ENCODE measurements at places on chromosomes 5 and 9.

DNA sequence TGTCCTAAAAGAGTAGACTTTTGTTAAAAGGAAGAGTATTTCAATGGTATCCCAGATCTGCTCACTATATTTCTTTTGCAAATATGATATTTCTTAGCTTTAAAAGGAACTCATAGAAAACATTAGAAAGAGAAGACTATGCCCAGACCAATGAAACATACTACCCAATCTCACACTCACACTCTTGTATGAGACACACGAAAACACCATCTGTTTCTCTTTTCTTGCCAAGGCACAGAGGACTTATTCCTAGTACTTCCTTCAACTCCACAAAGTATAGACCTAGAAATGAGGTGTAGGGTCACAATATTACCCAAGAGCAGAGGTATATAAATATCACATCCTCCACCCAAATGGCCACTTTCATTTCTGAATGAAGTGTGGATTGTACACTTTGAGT is 292.4 kb upstream of the ACO1 start:
- no peak for DNase-seq

DNA sequence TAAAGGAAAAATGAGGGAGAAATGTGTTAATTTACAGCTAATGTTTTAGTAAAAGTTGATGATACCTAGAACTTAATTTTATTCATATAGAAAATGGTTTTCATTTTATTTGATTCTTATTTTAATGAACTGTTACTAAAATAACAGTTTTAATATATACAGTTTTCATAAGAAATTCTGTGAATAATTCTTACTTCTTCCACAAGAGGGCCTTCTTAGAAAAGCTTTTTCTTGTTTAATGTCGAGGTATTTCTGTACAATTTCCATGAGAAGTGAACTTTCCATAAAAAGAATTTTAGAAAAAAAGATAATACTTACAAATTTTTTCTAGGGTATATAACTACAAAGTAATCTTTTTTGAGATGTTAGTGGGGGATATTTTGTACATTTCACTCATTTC is 73.9 kb downstream of the KLF9 start:
- DNase-seq: peak; percentile 15

GRCh38 chr9:136138566-136138965 is 19.9 kb upstream of the TMEM250 start:
- no peak for DNase-seq

DNA sequence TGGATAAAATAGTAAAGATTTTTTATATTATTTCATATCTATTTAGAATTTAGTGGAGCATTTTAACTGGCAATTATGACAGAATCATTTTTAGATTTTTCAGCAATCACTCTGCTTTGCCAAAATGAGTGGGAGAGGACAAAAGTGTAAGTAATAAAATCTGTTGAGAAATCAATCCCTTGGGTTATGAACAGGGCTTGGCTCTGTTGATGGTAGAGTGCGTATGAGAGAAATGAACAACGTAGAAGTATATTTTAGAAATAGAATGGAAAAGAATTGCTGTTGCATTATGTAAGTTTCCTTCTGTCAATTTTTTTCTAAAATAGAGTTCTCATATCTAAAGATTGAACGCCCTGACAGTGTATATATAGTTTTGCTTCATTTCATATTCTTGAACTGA is 154.1 kb upstream of the PRDM9 start:
- DNase-seq: no peak

DNA sequence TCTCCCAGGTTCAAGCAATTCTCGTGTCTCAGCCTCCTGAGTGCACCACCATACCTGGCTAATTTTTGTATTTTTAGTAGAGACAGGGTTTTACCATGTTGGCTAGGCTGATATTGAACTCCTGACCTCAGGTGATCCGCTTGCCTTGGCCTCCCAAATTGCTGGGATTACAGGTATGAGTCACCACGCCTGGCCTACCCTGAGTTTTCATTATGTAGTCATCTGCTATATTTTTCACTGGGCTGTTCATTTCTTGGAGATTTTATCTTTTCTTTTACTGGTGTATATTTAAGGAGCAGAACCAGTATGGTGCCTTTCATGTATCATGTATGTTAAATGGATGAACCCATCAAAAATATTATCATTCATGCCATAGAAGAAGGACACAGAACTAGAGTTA is 377.0 kb upstream of the ACTBL2 start:
- DNase-seq: no peak

- DNase-seq: no peak
Measured at GRCh38 chr9:107782789-107783188, 293.2 kb upstream of the KLF4 start.

GRCh38 chr5:111680737-111681413 is 76.1 kb downstream of the NREP start:
- DNase-seq: peak; percentile 74

DNA sequence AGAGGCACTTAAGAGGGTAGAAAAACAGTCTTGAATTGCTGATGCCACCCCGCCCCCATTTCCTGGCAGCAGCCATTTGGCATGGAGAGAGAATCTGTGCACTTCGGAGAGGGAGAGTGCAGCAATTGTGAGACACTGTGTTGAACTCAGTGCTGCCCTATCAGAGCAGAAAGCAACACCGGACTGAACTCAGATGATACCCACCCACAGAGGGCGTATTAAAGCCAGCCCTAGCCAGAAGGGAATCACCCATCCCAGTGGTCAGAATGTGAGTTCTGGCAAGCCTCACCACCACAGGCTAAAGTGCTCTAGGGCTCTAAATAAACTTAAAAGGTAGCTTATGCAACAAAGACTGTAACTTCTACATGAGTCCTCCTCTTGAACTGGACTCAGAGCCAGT is 88.4 kb upstream of the RGS7BP start:
- DNase-seq: no peak

DNA sequence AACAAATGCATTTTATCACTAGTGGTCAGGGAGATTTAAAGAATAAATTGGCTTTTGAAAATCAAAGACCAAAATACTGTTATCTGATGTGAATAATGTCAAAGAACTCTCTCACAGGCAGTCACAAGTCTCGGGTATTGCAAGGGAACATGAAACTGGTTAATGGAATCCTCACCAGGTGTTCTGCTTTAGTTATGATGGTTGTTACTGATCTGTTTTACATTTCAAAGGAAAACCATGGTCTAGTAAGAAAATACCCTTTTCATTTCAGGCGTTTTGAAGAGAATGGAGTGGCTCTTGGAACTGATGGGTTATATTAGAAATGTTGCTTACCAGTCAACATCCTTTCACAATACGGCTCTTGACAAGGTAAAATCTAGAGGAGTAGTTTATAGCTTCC is 43.4 kb downstream of the HACD4 start:
- DNase-seq: no peak

GRCh38 chr9:129109537-129109903 is 1.1 kb downstream of the CRAT start:
- DNase-seq: no peak

DNA sequence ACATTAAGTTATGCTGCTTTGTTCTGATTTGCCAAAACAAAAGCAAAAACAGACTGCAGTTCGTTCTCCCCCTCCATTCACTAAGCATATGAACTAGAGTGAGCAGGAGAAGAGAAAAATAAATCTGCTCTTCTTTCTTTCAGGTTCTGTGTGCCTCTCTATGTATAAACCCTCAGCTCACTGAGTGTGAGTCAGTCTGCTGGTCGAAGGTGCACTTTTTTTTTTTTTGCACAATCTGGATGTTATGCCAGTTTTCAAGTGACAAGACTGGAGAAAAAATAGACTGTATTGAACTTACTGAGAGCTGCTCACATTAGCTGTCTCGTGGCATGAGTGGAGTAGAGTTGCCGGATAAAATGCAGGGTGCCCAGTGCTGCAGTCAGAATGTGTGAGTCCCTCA is 244.6 kb upstream of the ATP10B start:
- no peak for DNase-seq

DNA sequence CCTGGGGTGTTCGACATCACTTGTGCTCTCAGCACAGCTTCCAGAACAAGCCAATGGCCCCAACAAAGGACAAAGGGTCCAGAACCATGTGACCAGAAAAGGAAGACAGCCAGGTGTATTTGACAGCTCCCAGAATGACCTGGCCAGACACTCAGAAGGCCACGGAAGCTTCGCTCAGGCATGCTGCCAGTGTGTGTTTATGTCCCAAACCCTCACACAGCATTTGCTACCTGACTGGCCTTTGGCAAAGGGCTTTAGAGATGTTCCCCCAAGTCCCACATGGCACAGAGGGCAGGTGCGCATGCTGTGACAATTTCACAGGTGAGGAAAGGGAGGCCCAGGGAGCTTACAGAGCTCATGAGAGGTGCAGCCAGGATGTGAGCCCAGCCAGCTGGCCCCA is 39.5 kb downstream of the MED10 start:
- no peak for DNase-seq

DNA sequence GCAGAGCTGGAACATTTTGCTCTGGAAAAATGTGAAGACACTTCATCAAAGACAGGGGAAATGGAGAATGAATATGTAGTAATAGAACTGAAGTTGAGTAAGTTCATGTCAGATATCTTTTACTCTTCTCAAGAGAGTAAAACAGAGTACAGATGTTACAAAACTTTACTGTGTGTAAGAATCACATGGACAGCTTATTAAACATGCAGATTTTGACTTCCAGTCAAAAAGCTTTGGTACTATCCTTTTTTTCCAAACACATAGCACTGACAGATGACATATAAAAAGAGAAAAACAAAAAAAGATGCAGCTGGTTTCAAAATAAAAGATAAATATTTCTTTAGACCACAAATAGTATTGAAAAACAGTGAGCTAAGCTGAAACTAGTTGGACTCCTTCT is 115.4 kb downstream of the FBN2 start:
- DNase-seq: no peak

- DNase-seq: no peak
Measured at GRCh38 chr5:135069895-135070657, 36.0 kb upstream of the PITX1 start.

GRCh38 chr9:122879443-122879842 is 25.7 kb downstream of the RC3H2 start:
- DNase-seq: no peak

DNA sequence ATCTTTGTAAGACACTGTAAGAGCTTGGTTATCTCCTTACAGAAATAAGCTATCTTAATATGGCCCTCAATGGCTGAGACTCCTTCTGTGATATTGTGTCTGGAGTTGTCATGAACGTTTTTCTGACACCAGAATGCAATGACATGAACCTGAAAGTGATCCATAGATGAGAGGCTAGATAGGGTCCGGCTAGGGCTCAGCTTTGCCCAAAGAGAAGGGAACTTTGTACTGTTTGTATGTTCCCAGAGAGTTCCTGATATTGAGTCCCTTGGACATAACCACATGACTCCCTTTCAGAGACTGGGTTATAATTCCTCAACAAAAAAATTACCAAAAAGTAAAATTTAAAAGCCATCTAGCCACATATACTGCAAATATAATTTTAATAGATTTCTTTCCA is 575.8 kb upstream of the CLINT1 start:
- DNase-seq: no peak

GRCh38 chr9:136171009-136171800 is 33.7 kb downstream of the LHX3 start:
- no peak for DNase-seq

Measured in RCC 7860 (cell line).